Activated naive CD8-positive, alpha-beta T cell treated with anti-CD3 and anti-CD28 coated beads, Interleukin-2, amount 50 U/mL, for 16 hours (primary cell): ENCODE measurements at places on chromosomes 12 and 14.

DNA sequence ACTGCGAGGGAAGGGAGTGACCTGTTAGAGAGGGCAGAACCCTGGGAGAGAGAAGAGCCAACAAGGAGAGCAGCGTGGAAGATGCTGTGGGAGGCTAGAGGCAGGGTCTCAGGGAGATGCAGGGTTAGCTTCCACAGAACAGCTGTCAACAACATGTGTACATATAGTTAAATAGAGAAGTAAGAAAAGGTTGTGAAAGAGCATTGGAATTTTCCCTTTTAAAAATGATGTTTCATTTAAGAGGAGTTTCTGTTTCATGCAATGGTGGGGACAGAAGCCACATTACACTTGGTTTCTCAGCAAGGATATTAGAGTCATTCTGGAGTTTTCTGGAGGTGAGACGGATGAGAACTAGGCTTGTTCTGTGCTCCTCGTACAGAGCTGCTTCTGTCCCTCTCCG lies 23.8 kb upstream of the TBC1D30 start:
- no peak for DNase-seq

DNA sequence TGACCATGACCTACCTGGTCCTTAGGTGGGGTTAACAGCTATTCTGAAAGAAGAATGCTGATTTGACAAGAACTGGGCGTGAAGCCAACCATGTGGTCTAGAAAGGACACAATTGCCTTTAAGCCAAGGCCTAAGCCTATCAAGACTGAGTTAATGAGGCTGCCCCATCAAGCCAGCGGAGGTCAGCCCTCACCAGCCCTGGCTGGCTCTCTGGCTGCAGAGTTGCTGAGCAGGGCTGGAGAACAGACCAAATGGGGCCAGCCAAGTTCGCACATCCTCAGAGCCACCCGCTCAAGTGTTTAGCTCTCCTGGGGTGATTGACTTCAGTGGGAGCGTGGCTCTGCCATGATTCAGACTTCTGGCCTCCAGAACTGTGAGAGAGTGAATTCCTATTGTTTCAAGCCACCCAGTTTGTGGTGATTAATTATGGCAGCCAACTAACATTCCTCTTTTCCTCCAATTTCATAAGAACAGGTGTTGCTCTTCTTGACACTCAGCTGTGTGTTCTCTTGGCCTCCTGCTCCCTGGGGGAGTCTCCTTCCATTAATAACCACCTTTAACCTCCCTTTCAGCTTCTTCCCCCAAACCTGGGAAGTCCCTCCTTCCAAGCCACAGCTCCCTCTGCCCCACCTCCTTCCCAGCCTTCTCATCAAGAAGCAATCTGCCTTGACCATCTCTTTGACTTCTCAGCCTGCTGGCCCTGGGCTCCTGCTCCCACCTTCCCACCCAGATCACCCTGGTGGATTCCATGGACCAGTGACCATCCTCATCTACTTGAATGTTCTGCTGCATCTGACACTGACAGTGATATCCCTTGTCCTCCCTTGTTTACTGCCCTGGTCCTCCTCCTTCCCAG lies 5.3 kb upstream of the SERPINA5 start:
- no peak for DNase-seq

- no peak for DNase-seq
Measured at GRCh38 chr14:88919502-88919901, 95.1 kb downstream of the TTC8 start.

DNA sequence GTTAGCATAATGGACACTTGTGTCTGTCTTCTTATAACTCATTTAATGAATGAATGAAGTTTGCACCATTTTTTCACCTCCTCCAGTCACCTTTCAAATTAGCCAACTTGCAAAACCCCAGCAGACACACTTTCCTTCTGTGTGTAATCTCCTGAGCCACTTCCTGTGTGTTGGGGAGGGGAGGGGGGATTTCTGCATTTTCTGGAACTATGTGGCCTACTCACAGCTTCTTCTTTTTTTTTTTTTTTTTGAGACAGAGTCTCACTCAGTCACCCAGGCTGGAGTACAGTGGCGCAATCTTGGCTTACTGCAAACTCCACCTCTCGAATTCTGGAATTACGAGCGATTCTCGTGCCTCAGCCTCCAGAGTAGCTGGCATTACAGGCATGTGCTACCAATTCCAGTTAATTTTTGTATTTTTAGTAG lies 4.1 kb upstream of the SERPINA1 start:
- DNase-seq = no peak

GRCh38 chr12:94057262-94058151 lies 90.9 kb upstream of the PLXNC1 start:
- DNase-seq = no peak
